Memory B cell (primary cell): ENCODE measurements at places on chromosomes 3 and 15.

- no peak for DNase-seq
These were observed 32.2 kb downstream of the GPR176 start for GRCh38 chr15:39887832-39888231.

DNA sequence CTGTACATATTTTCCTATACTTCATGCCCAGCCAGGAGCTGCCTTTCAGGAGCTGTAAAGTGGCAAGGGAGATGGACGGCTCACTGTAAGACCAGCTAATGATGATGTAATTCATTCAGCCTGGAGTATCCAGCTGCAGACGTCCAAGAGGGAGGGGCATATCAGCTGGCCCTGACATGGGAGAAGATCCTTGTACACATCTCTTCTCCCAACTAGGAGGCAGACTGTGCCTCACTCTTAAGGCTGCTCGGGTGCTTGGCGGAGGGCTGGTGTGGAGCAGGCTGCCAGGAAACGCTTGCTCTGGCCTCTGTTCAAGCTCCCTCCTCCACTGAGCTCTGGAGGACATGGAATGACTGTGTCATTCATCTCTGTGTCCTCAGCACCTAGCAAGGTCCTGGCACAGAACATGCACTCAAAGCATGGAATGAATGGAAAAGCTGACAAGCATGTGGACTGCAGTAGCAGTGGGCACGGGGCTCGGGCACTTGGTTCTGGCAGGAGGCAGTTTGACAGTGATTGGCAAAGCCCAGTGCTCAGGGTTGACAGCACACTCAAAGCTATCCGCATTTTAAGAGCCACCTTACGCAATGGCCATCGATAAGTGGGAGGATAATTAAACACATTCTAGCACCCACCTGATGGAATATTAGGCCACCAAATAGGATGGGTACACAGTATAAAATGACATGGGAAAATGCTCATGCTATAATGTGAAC, 72.4 kb downstream of the TBC1D2B start:
- no peak for DNase-seq

GRCh38 chr15:83653639-83654378, at the start of gene ADAMTSL3:
Gene ADAMTSL3, plus strand, starts transcription at chr15:83654123. Its CDS starts 1,639 bp downstream, at chr15:83655762.
- no peak for DNase-seq

DNA sequence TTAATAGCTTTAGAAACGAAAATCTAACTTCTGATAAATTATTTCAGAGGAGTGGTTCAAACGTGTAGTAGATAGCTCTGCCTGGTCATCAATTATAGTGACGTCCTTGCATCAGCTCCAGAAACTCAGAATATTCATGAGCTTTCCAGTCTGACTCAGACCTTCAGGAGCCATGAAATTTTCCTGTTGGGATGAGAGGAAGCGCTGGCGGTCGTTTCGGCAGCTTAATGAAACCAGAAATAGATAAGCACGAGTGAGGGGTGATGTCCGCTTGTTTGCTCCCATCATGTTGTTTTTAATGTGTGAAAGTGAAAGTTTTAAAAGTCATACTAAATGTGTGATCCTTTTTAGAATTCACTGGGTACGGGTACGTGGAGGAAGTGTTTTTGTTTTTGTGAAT, 141.1 kb downstream of the PGPEP1L start:
- DNase-seq, result no peak

DNA sequence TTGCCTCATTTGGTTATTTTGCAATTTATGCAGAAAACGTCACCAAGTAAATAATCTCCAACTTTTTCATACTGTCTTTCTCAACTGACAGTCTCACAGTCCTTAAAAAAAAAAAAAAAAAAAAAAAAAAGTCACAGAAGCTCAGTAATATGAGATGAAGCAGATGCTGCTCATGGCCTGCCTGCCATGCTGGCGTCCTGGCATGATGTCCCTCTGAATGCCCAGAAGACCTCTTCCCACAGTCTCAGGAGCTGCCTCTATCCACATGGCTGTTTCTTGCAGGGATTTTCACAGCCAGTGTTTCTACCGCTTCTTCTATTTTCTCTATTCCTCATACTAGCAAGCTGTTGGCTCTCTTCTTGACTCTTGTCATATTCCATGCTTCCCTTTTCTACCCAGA, 87.7 kb downstream of the TGFBR2 start:
- DNase-seq, result no peak

DNA sequence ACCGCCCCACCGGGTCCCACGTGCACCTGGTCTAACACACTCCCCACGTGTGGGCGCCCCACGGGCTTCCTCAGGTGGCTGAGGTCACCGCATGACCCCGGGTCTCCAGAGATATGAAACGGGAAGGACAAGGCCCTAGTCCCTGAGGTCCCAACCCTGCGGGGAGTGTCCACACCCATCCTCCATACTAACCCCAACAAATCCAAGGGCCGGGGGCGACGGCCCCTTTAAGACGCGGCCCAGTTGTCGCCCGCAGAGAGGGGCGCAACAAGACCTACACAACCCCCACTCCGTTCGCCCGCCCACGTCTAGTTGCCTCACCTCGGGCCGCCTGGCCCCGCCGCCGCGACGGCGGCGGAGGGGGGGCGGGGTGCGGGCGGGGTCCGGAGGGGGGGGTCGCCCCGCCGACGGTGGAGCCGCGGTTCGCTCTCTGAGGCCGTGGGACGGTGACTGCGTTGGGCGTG, 396 bp downstream of the INO80 start:
- DNase-seq, result peak; percentile 77

DNA sequence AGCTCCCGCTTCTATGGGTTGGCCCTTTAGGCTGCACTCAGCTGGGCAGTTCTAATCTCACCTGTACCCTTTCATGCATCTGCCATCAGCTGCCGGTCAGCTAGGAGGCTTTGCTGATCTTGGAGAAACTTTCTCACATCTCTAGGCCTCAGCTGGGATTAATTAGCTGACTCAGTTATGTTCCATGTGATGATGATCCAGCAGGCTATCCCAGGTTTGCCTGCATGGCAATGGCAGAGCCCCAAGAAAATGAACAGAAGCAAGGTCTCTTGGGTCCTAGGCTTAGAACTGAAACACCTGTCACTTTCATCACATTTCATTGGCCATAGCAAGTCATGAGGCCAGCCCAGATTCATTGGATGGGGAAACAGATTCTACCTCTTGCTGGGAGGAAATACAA, 304.6 kb upstream of the TBC1D5 start:
- no peak for DNase-seq

GRCh38 chr3:145124900-145125678, 1035.9 kb downstream of the PLOD2 start:
- DNase-seq, result no peak

DNA sequence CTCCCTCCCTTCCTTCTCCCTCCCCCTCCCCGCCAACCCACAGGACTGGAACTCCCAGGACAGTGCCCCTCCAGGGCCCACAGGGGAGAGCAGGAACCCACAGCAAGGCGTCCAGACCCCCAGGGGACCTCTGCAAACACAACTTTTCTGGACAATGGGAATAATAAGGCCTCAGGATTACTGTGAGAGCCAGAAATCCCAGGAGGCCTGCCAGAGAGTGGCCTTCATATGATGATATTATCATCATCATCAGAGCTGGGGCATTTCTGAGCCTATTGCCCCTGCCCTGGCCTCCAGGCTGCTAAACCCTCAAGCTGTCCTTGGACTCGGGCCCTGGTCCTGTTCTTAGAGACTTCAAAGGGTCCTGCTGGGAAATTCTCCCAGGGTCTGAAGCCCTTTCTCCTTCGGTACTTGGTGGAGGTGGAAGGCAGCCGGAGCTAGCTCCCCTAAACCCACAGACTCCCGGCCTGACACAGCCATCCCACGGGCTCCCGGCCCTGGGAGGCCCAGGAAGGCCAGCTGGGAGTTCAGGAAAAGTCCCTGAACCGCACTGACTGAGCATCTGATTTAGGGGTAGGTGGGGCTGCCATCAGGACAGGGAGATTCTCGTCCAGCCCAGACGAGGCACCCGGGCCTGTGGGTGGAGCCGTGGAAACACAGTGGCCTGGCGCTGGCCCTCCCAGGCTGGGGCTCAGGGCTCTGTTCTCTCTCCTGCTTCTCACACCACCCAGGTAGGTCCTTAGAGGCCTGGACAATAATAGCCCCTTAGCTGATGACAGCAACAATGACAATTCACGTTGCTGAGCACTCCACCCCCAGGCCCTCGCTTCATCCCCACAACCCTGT, 4.9 kb downstream of the CALML4 start:
- no peak for DNase-seq

- no peak for DNase-seq
These were observed 186.7 kb upstream of the WNT5A start for GRCh38 chr3:55673764-55674163.

DNA sequence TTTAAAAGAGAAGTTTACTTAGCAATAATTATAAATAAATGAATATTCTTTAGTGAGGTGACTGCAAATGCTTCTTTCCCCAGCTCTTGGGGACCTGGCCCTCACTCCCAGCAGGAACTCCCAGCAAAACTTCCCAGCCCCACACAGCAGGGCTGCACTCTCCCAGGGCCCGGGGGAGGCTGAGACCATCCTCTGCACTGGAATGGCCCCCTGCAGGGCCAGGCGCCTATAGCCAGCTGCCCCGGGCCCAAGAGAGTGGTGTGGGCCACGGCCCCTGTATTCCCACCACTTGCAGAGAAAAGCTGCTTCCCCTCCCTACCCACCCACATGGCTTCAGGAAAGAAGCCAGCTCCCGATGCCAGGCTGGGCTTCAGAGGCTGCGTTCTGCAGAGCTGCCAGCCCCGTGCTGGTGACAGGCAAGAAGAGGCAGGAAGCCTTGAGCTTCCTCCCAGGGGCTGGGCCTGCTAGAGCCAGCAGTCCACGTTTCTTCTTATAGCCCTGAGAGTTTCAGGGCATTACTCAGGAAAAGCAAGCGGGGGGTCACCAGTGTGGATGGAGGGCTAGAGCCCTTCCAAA, 20.0 kb downstream of the IDH2 start:
- no peak for DNase-seq

GRCh38 chr3:149579161-149579560, 78.7 kb downstream of the WWTR1 start:
- DNase-seq, result no peak

DNA sequence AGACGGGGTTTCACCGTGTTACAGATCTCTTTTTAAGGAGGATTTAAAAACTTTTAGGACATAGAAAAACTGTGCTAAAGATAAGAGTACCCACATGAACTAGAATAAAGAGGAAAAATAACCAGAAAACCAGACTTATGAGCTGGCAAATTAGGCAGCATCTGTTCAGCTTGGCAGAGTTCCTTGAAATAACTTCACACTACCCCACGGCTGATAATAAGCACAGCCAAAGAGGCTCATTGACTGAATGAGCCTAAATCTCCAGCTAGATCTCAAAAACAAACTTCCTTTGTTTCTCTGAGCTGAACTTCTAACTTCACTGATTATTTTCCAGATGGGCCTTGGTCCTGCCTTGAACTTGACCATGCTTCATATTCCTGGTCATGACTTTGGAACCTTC, 26.7 kb upstream of the PIK3R4 start:
- no peak for DNase-seq

DNA sequence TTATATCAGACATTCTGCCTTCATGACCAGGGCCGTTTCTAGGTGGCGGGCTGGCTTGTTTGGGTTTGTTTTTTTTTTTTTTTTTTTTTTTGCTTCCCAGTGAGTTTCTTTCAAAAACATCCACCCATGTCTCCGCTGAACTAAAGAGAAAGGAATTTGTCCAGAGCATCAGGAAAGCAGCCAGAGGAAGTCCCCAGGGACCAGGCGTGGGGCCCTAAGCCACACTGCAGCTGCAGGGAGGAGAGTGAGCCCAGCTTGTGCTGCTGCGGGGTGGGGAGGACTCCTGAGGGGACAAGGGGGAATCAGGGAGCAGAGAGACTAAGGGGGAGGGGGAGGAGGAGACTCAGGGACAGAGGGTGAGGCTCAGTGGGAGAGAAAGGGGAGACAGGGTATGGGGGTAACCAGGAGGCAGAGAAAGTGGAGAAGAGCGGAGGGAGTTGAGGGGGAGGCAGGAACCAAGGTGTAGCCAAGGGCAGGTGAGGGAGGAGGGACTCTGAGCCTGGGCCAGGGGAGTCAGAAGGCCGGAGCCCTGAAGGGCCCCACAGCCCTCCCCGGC, 49.5 kb downstream of the CYP11A1 start:
- DNase-seq, result no peak

- DNase-seq, result no peak
These were observed 843 bp downstream of the CHRNA5 start for GRCh38 chr15:78565951-78566774.

DNA sequence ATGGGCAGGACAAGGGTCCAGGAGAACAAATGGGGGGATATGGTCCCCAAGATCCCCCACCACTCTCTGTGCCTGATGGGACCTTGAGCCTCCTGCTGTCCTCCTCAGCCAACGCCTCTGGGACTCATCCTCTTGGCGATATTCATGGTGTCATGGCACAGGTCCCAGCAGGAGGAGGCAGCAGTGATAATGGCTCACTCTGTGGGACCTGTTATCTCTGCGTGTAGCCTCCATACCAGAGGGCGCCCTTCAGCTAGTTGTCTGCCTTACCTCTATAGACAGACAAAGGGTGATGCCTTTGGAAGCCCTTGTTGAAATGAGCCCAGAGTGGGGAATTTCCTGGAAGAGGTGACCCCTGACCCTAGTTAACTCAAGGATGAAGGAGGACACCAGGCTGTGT, 7.4 kb downstream of the ZBTB47 start:
- no peak for DNase-seq

DNA sequence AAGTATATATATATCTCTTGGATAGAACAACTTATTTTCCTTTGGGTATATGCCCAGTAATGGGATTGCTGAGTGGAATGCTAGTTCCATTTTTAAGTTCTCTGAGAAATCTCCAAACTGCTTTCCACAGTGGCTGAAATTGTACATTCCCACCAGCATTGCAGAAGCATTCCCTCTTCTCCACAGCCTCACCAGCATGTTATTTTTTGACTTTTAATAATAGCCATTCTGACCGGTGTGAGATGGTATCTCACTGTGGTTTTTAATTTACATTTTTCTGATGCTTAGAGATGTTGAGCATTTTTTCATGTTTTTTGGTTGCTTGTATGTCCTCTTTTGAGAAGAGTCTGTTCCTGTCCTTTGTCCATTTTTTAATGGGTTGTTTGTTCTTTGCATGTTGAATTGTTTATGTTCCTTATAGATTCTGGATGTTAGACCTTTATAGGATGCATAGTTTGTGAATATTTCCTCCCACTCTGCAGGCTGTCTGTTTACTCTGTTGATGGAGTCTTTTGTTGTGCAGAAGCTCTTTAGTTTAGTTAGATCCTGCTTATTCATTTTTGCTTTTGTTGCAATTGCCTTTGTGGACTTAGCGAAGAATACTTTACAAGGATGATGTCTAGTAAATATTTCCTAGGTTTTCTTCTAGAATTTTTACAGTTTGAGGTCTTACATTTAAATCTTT, 82.7 kb upstream of the NR2F2 start:
- DNase-seq, result no peak

DNA sequence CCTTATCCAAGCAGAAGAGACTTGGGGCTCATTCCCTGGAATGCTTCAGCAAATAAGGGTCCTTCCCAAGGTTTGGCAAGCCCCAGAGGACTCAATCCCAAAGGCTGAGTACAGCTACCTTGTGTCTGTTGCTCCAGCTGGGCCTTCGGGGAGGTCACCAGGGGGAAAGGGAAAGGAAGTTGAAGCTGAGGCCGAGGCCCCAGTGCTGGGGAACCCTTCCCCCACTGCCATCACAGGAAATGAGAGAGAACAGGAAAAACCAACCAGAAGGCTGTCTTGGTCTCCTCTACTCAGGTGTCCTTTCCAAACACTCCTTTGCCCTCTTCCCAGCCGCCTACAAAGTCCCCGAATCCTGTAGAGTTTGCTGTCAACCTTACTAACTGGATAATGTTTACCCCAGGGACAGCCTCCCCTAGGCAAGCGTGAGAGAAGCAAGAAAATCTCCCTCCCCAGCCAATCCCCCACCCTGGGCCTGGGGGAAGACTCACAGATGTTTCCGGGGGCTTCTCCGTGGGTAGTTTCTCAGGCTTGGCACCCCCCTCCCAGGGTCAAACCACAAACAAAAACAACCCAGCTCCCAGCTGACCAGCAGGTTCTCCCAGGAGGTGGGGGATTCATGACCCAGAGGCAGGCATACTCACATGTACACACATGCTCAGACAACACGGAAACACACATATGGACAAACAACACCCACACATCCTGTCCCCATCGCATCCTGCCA, 5.5 kb downstream of the CSRNP1 start:
- DNase-seq, result no peak
